ENCODE measurements at places on chromosomes 1 and 21.

DNA sequence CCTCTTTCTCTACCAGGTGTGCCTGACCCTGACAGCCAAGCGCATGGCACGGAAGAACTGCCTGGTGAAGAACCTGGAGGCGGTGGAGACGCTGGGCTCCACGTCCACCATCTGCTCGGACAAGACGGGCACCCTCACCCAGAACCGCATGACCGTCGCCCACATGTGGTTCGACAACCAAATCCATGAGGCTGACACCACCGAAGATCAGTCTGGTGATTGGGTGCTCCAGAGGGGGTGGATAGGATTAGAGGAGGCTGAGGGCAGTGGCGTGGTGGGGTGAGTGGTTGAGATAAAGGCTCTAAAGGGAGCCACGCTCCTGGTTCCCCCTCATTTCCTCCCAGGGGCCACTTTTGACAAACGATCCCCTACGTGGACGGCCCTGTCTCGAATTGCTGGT is 13.1 kb downstream of the ATP1A2 start:
- DNase-seq, result no peak

DNA sequence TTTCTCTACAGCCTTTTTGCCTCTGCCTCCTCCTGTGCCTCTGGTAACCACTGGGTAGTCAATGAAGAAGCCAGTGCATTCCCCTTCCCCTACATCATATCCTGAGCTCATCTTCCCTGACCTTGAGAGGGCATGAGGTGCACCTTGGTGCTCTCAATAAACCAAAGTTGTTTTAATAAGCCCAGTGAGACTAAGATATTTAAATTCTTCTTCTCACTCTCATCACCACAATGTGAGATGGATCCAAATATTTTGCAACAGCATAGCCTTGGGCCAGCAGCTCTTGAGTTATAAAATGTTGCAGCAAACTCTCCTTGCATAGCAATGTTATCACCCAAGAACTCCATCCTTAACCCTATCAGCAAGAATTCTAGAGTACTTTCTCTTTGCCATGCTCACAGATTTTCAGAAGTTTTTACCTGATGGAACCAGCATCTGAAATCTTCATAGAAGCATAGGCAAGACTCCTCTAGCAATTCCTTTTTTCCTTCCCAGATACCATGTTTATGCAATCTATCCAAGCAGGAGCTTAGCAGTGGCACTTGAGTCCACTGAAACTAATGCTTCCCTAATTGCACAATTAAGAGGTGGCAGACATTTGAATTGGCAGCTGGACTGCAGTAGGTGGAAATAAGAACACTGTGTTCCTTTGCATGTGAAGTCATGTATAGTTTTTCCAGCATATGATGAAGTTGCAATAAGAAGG is 36.8 kb downstream of the CDC7 start:
- DNase-seq, result no peak

- DNase-seq, result no peak
These were observed 37.1 kb downstream of the NEXN start for GRCh38 chr1:77925518-77925917.

- DNase-seq, result peak; percentile 46
These were observed 51.7 kb downstream of the ITPKB start for GRCh38 chr1:226687426-226687825.

DNA sequence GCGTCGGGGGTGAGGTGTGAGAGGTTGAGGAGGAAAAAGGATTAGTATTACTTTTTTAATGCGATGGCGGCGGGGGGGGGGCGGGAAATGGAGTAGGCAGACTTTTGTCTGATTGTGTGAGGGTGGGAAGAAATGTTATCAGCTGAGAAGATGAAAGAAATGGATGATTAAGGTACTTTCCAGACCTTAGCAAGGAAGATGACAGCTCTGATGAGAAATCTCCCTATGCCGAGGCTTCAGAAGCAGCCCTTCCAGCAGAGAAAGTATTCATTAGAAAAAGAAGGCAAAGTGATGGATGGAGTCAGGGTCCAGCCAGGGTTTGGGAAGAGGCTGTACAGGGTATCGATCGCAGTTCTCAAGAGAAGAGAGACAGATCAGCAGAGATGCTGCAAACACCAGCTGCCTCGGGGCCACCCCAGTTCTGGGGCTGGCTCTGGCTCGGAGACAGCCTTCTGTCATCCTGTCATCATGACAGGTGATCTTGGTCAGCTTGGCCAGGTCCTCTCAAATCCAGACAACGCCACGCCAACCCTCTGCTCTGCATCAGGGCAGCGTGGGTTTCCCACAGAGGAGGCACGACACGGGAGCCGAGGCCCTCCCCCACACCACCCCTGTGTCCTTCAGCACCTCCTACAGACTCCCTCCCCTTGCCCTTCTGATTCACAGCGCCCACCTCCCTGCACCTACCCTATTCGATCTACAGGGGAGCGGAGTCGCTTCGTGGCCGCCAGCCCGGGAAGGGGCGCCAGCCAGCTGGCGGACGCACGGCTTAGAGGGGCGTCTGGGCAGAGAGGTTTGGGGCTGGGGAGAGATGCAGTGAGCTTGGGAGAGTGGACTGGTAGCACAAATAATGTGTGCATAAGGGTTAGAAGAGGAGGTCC is 674 bp upstream of the ATXN7L2 start:
- DNase-seq, result no peak

- no peak for DNase-seq
These were observed 6.1 kb downstream of the SH2D1B start for GRCh38 chr1:162405800-162406199.

- DNase-seq, result no peak
These were observed 51.9 kb upstream of the CYP2J2 start for GRCh38 chr1:59978511-59978910.

DNA sequence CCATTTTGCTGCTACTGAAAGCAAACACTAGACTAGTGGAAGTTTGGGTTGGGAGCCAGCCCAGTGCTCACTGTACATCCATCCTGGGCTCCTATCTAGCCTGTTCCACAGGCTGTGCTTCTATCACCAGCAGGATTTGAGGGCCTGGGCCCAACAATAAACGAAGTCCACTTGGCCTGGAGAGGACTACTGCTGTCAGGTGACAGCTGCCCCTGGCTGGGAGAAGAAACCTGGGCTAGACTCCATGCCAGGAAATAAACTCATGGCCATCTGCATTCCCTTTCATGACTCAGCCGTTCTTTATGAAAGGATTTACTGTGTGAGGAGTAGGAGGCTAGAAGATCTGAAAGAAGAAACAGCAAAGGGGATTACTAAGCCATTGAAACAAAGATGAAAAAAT is 35.5 kb downstream of the COLGALT2 start:
- no peak for DNase-seq

GRCh38 chr1:218347723-218348627 is 2.8 kb downstream of the TGFB2 start:
- DNase-seq, result no peak

- no peak for DNase-seq
These were observed 227.8 kb upstream of the RAB4A start for GRCh38 chr1:229043115-229043514.

DNA sequence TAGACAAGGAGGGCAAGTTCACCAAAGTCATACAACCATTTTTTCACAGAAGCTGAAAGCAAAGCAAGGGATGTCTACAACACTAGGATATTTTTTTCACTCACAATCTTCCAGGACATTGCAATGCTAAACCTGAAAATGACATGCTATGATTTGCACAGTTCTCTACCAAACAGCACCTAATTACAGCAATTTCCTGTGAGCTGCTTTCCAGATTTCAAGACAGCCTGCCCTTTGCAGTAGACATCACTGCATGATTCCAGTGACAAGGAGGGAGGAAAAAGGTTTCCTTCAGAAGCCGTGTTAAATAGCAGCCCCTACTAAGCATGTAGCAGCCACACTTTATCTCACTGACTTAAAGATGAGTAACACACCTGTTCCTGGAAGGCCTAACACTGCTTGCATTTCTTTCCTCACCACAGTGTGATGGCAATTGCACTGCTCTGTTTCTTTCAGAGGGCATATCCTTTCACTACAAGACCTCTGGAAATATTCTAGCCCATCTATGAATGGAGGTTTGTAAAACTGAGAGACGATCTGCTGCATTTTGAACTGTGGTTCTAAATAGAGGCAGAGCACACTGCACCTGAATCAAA is 97.1 kb downstream of the DUSP10 start:
- no peak for DNase-seq

DNA sequence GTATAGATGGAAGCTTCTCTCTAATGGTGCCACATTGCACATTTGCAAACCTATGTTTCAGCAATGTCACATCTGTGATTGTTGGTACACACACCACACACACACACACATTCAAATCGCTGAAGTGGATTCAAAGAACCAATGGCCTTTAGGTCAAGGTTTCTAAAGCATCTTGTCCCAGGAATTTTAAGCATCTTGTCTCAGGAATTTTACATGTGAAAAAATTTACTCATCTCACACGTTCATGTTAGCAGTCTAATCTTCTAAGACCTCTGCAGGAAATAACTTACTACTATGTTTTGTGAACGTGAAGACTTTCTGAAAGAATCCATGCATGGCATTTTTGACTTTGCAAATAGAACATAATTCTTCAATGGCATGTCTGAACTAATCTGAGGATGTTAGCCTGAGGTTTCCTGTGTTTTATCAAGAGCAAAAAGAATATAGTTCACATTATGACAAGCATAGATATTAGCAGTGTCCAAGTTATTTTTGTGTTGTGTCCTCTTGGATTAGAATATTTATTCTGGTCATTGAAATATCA is 125.1 kb downstream of the CYYR1 start:
- DNase-seq, result no peak

DNA sequence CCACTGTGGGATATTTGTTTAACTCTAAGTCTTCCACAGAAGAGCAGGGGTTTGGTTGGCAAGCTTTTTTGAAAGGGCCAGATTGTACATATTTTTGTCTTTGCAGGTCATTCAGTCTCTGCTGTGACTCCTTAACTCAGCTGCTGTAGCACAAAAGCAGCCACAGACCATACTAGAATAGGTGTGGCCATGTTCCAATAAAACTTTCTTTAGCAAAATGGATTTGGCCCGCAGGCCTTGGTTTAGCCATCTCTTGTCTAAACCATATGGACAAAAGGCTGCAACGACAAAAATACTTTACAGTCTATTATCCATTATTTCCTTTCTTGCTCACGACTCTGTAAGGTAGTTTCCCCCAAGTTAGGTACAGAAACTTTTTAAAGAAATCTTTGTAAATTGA is 60.5 kb downstream of the ESRRG start:
- no peak for DNase-seq

DNA sequence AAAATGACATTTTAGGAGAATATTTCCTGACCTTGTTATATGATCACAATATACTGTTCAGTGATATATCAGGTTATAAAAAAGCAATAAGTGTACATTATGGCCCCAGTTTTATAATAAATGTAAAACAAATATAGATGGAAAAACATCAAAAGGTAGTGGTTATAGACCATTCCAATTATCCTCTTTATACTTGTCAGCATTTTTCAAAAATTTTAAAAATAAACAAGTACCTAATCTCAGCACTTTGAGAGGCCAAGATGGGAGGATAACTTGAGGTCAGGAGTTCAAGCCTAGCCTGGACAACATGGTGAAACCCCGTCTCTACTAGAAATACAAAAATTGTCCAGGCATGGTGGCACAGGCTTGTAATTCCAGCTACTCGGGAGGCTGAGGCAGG is 69.6 kb upstream of the B3GALNT2 start:
- no peak for DNase-seq

GRCh38 chr21:42618707-42619102 is 34.7 kb upstream of the PDE9A start:
- DNase-seq, result peak; percentile 7

GRCh38 chr1:94325377-94326302 is 88.3 kb upstream of the ARHGAP29 start:
- DNase-seq, result no peak

DNA sequence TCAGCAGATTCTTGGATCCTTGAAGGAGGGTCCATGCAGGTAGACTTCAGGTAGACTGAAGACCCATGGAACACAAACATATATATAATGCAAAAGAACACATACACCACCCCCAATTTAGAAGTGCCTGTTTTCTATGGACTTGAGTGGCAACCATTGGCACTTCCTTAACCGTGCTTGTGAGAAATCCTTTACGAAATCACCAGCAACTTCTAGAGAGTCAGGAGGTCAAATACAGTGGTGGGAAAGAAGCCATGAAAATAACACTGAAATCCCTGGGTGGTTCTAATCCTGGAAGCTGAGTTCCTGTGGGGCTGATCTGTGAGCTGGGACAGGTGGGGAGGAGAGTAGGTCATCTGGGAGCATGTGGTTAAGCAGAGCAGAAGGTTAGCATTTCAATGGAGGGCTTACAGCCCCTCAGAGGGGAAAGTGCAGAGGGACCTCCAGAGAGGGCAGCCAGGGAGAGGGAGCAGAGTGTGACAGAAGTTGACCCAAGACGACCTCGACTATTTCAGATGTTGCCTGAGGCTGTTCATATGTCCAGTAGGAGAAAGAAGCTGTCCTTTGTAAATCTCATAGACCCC is 13.0 kb upstream of the IL10 start:
- no peak for DNase-seq
